Effector memory CD8-positive, alpha-beta T cell (primary cell): ENCODE measurements at places on chromosomes 6 and 20.

- H3K4me3 ChIP-seq = peak overlapping the region; percentile 99
- H3K27me3 ChIP-seq = no peaks in the 10 kb centered on the region
- peaks cover 61% of the 10 kb centered on the region for H3K36me3 ChIP-seq
- H3K27ac ChIP-seq = peak overlapping the region; percentile 100
- DNase-seq = peak; percentile 82
Observed at GRCh38 chr6:136290410-136291010, 864 bp upstream of the BCLAF1 start.

DNA sequence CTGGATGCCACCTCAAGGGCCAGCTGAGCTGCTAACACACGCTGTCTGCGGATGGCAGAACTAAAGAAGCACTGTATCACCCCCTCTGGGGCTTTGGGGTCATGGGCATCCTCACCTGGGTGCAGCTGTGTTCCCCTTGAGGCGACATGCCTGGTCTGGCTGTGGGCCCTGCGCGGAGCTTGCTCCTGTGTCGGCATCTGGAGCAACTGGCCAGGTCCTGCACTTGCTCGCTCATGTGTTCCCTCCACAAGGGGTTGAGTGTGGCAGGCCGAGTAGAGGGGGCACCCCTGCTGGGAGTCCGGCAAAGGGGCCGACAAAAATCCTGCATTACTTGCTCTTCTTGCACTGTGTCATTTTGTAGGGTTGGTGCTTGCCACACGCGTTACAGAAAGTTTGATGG lies 189.0 kb downstream of the CDKAL1 start:
- peaks cover 19% of the 10 kb centered on the region for H3K4me1 ChIP-seq
- H3K27ac ChIP-seq = no peak overlapping the region
- H3K4me3 ChIP-seq = no peak overlapping the region
- no peak for DNase-seq
- H3K27me3 ChIP-seq = no peaks in the 10 kb centered on the region

GRCh38 chr6:38779310-38780062 lies 64.4 kb downstream of the DNAH8 start:
- H3K4me1 ChIP-seq = no peaks in the 10 kb centered on the region
- peaks cover 20% of the 10 kb centered on the region for H3K27me3 ChIP-seq
- no peak overlapping the region for H3K27ac ChIP-seq
- no peak for DNase-seq

GRCh38 chr6:105099371-105099770 lies 80.4 kb downstream of the POPDC3 start:
- H3K4me1 ChIP-seq = no peaks in the 10 kb centered on the region
- H3K4me3 ChIP-seq = no peak overlapping the region
- peaks cover 6% of the 10 kb centered on the region for H3K27me3 ChIP-seq
- no peaks in the 10 kb centered on the region for H3K36me3 ChIP-seq
- no peak overlapping the region for H3K27ac ChIP-seq

GRCh38 chr6:20952699-20953474 lies 418.6 kb downstream of the CDKAL1 start:
- no peak overlapping the region for H3K27ac ChIP-seq
- peaks cover 6% of the 10 kb centered on the region for H3K36me3 ChIP-seq

DNA sequence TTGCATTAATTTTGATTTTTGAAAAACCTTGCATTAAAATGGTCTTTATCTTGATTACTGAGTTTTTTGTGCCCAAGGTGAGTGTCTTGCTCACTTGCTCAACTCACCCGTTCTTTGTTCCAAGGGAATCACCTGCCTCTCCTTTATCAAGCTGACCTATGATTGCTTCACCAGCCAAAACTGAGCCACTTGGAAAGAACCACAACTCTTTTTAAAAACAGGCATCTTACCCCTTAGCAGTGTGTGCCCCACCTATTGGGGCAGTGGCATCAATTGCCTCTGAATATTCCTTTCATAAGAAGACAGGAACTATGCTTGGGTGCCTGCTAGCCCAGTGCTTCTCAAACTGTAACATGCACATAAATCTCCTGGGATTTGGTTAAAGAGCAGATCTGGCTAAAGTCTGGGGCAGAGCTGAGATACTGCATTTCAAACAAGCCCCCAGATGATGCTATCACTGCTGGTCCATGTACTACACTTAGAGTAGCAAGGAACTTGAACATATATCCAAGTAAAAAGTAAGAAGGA lies 3.3 kb upstream of the STK38 start:
- H3K36me3 ChIP-seq = peaks cover 19% of the 10 kb centered on the region
- H3K27ac ChIP-seq = no peak overlapping the region
- no peaks in the 10 kb centered on the region for H3K27me3 ChIP-seq
- H3K4me1 ChIP-seq = peaks cover 18% of the 10 kb centered on the region

DNA sequence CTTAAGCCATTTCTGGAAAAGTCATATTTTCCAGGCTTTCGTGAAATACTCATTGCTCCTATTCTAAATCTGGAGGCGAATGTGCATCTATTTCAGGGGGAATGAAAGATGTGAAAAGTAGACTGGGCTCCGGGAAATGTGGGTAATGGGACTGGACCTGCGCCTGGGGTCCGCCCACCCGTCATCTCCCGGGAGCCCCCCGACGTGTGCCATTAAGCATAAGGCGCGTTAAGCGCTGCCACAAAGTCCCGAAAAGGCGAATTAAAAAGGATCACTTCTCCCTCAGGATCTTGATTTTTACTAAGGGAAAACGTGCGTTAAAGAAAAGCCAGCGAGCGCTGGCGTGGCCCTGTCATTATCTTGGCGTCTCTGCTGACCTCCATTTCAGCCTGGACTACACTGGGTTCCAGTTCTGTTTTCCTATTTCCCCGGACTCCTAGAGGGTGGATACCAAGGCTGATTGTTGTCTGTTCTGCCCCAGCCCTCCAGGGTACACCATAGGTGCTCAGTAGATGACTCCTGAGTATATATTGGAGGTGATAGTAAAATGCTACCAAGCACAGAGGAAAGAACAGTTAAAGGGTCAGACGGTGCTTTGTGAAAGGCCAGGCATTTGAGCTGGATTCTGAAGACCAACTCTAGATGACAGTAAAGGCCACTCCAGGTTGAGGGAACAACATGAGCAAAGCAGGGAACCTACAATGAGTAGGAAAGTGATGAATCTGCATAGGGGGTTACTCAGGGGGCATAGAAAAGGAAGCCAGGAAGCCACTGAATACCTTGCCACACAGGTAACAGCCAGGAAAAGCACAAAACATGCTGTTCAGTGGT lies 89.2 kb upstream of the ARID1B start:
- H3K36me3 ChIP-seq = peaks cover 3% of the 10 kb centered on the region
- peaks cover under 1% of the 10 kb centered on the region for H3K27me3 ChIP-seq
- peak overlapping the region; percentile 66 for H3K4me3 ChIP-seq
- H3K27ac ChIP-seq = peak overlapping the region; percentile 61
- no peak for DNase-seq
- H3K4me1 ChIP-seq = peaks cover 9% of the 10 kb centered on the region

DNA sequence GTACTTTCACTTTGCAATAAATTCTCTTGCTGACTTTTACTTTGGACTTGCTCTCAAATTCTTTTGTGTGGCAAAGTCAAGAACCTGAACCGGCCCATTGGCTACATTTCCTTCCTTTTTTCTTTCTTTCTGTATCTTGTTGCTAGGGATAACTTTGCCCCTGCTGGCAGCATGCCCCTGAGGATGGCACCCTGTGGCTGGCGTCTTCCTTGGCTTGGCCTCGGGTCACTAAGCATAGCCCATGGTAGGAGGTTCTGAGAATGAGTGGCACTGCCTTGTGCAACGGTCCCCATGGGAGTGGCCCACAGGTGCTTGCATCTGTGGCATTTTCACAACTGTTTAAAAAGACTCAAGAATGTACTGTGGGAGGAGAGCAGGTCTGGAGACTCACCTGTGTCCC lies 14.0 kb upstream of the HLA-F start:
- peak overlapping the region; percentile 91 for H3K27ac ChIP-seq
- peaks cover 56% of the 10 kb centered on the region for H3K4me1 ChIP-seq
- H3K36me3 ChIP-seq = peaks cover 15% of the 10 kb centered on the region
- H3K4me3 ChIP-seq = peak overlapping the region; percentile 76

DNA sequence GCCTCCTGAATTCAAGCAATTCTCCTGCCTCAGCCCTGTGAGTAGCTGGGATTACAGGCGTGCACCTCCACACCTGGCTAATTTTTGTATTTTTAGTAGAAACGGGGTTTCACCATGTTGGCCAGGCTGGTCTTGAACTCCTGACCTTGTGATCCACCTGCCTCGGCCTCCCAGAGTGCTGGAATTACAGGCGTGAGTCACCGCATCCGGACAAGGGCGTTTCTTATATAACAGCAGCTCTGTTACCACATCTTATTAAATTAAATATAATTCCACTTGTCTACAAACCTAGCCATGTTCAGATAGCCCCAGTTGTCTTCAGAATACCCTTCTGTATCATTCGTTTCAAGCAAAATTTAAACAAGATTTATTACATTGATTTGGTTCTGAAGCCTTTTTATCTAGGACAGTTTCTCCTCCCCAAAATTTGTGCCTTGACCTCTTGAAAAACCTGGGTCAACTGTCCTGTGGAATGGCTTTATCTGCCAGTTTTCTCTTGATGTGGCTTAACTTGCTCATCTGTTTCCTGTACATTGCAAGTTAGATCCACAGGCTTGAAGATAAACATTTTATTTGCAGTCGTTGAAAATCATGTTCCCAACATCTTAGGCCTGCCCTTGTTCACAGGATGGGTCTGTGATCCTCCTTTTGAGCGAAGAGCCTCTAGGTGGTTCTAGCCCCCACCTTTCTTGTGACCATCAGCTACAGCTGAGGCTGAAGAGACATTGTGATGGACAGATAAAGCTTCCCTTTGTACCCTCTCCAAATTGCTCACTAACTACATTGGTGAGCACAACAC lies 132.2 kb downstream of the ARID1B start:
- no peaks in the 10 kb centered on the region for H3K27me3 ChIP-seq
- peaks cover 10% of the 10 kb centered on the region for H3K36me3 ChIP-seq
- peaks cover 74% of the 10 kb centered on the region for H3K4me1 ChIP-seq
- no peak for DNase-seq

- no peak overlapping the region for H3K4me3 ChIP-seq
- H3K27ac ChIP-seq = no peak overlapping the region
- no peak for DNase-seq
- H3K36me3 ChIP-seq = no peaks in the 10 kb centered on the region
Observed at GRCh38 chr6:129485746-129486145, 224.2 kb downstream of the ARHGAP18 start.

GRCh38 chr6:74936886-74937285 lies 269.0 kb downstream of the COL12A1 start:
- H3K4me3 ChIP-seq = no peak overlapping the region
- no peaks in the 10 kb centered on the region for H3K27me3 ChIP-seq
- no peaks in the 10 kb centered on the region for H3K36me3 ChIP-seq
- no peaks in the 10 kb centered on the region for H3K4me1 ChIP-seq
- no peak for DNase-seq

DNA sequence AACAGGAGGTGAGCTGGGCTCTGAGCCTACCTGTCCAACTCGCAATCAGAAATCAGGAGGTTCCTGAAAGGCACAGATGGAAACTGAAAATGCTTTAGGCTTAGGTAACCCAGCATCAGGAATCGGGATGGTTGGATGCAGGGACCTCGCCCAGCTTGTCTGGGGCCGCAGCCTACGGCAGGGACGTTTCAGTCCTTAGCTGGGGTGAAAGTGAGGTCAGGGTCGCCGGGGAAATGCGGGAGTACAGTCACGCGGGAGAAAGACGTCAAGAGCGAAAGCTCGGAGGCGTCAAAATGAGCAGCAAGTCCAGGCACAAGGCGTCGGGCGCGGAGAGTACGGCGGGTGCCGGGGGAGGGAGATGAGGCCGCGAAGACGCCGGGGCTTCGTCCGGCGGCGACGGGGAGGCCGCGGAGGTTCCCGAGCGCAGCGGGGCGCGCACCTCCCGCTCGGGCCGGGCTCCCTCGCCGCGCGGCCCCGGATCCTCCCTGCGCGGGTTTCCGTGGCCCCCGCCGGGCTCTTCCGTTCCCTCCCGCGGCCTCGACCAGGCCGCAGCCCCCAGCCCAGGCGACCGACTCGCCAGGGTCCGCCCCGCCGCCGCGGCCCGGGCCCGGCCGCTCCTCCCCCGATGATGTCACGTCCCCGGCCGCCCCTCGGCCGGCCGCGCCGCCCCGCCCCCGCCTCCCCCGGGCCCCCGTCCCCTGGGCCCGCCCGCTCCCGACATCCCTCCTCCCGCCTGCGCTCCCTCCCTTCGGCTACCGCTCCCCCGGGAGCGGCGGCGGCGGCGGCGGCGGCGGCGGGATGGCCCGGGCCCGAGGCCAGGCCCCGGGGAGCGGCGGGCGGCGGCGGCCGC lies at the start of gene EBF4:
EBF4 (plus strand) TSS at position 745 of the 850 bp plus-strand sequence. CDS start 866 bp downstream, outside the sequence.
- H3K27ac ChIP-seq = peak within 1 kb of the TSS; percentile 85
- no peak for DNase-seq
- H3K36me3 ChIP-seq = peaks cover 14% of the 10 kb centered on the region
- H3K4me1 ChIP-seq = peaks cover 19% of the 10 kb centered on the region

- no peak overlapping the region for H3K27ac ChIP-seq
- no peak for DNase-seq
- peaks cover 5% of the 10 kb centered on the region for H3K36me3 ChIP-seq
- H3K4me3 ChIP-seq = no peak overlapping the region
Observed at GRCh38 chr6:161169035-161169434, 104.8 kb downstream of the AGPAT4 start.

DNA sequence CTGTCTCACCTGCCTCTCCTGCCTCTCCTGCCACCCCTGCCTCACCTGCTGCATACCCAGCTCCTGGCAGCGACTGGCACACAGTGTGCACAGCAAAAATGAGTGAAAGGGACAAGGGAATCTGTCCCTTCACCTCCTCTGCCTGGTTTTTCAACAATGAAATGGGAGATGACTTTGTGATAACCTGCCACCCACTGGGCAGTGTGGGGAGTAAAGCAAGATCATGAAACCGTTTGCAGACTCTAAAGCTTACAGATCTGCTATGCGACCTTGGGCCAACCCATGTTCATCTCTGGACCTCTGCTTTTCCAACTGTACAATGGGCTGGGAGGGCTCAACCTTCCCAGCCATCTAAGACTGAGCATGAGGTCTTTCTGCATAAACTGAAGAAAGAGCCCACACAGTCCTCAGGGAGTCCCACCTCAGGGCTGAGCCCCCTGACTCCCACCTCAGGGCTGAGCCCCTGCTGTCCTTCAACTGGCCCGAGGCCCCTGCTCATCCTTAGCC lies 81.1 kb downstream of the RIPOR3 start:
- no peaks in the 10 kb centered on the region for H3K4me1 ChIP-seq
- H3K27me3 ChIP-seq = peaks cover 33% of the 10 kb centered on the region
- H3K4me3 ChIP-seq = no peak overlapping the region
- H3K27ac ChIP-seq = no peak overlapping the region

GRCh38 chr6:148343047-148343782 lies 577 bp downstream of the SASH1 start:
- H3K4me3 ChIP-seq = peak overlapping the region; percentile 51
- no peak overlapping the region for H3K27ac ChIP-seq
- H3K4me1 ChIP-seq = peaks cover 6% of the 10 kb centered on the region
- no peak for DNase-seq
